RPMI8226 (cell line): ENCODE measurements at places on chromosomes 1 and 21.

GRCh38 chr21:33543505-33544129, 779 bp downstream of the SON start:
- DNase-seq, result no peak

DNA sequence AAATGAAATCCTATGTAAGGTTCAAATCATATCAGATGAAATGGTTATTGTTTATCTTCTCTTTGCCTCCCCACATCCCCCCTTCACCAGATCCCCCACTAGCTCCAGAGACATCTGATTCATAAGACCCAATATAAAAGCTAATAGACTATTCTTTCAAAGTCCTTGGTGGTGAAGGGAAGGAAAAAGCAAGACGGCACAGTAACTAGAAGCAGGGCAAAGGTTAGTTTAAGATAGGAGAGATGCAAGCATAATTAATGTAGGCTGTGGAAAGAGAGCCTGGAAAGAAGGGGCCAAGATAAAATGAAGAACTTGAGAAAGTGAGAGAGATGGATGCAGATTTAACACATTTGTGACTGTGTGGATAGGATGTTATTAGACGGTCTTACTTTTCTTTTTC, 33.8 kb downstream of the BTG3 start:
- DNase-seq, result no peak

DNA sequence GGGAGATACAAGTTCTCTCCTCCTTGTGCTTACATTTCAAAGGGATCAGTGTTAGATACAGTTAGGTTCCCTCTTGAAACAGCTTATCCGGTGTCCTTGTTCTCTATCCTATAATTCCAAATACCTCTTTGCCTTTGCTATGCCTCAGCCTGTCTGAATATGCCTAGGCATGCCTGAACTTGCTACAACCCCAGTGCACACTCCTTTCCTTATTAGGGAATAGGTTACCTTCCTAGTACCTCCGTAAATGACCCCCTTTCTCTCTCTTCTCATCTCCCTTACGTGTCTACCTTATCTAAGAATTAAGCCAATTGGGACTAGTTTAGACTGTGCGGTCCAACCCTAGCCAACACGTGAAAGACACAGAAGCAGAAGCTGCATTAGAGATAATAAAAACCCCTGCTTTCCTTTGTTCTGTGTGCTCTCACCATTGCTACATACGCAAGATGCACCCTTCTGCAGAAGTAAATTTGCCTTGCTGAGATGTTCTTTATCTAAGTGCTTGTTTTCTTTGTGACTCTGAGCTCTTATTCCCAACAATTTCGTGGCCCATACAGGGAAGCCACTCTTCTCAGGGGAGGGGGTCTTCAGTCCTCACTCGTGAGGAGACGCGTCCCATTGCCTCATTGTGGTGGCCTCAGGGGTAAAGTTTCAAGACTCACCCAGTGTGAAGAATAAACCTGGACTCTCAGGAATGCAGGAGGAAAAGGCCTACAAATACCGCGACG, 802.1 kb downstream of the PLA2G4A start:
- DNase-seq, result no peak

DNA sequence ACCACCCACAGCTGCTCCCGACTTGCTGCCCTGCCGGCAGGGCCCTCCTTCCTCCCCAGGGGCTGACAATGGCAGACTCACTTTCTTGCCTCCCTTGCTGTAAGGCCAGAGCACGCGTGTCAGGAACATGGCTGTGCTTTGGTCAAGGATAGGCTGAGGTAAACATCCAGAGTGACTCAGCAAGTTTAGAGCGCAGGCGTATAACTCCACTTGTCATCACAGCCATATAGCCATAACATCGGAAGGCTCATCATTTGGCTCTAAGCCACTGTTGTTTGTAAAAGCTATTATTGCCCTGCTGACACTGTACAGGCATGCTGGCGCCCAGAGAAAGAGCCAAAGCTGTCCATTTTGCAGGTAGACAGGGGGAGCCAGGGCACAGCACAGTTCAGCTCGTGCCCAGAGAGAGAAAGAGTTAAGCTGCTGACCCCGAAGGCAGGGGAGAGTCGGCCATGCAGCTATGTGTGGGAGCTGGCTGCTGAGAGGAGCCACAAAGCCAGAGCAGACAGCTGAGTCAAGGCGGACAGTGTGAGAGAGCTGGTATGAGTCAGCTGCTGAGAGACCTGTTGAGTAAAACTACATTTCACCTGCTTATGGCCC, 60.6 kb downstream of the GNG4 start:
- no peak for DNase-seq

DNA sequence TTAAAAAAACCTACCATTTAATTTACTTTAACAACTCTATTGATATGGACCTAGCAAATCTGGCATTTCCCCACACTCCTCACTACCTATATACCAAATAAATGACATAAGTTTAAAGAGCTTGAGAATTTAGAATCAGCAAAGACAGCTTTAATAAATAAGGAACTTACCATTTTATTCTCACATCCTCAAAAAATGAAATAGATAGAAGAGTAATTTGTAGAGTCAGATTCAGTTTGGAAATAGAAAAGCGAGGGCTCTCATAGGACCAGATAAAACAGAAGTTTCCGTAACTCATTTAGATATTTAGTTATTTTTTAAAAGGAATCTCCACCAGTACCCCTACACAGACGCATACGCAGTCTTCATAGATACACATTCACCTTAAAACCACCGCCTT, 117.9 kb downstream of the RGS2 start:
- no peak for DNase-seq

DNA sequence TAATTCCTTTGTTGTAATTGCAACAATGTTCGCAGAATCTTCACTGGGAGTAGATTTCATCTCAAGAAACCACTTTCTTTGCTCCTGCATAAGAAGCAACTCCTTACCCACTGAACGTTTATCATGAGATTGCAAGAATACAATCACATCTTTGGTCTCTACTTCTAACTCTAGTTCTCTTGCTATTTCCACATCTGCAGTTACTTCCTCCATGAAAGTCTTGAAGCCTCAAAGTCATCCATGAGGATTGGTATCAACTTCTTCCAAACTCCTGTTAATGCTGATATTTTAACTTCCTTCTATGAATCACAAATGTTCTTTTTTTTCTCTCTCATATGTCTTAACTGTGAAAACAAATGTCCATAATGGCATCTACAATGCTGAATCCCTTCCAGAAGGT, 118.6 kb upstream of the RAB4A start:
- DNase-seq, result no peak

GRCh38 chr1:170049176-170049800, 25.2 kb downstream of the KIFAP3 start:
- no peak for DNase-seq

- no peak for DNase-seq
These were observed 25.9 kb upstream of the TOR3A start for GRCh38 chr1:179055937-179056336.

DNA sequence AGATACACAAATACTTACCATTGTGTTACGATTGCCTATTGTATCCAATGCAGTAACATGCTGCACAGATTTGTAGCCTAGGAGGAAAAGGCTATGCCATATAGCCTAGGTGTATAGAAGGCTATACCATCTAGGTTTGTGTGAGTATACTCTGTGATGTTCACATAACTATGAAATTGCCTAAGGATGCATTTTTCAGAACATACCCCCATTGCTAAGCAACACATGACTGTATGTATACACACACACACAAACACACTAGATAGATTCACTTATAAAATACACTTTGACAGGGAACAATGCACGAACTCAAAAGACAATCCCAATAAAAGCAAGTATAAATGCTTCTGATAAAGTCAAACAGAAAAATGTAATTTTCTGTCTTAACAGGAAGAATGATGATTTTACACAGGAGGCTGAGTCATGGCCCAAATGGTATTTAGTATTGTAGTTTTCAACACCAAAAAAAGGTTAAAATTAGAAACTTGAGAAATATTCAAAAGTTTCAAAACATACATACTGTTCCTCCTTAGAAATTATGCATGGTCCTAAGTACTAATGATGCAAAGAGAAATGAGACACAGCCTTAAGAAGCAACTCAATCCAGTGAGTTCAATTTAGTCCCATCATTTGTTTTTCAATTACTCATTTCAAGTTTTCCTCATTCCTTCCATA, 12.2 kb downstream of the FH start:
- DNase-seq, result no peak

- DNase-seq, result no peak
These were observed 67.4 kb upstream of the CNIH3 start for GRCh38 chr1:224548676-224549075.

- DNase-seq, result no peak
These were observed 57.5 kb downstream of the ATP2B4 start for GRCh38 chr1:203684094-203684493.

- no peak for DNase-seq
These were observed 43.9 kb upstream of the C1orf174 start for GRCh38 chr1:3943806-3944577.

GRCh38 chr1:207883104-207883651, 27.7 kb downstream of the CD34 start:
- DNase-seq, result no peak

GRCh38 chr21:42305707-42306147, 9.5 kb downstream of the TFF3 start:
- no peak for DNase-seq

DNA sequence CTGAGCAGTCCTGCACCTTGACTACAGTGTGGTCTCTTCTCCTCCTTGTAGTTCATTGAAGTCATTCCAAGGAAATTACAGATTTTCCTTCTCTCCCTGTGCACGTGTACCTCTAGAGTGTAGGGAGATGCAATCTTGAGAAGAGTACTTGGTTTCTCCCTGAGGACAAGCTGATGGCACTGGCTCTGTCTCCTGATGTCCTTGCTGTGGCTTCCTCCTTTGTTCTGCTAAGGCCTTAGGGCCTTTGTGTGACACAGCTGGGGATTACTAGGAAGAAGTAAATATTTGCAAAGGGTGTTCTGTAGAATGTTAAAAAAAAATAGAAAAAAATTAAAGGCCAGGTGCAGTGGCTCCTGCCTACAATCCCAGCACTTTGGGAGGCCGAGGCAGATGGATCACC, 66.2 kb upstream of the APOBEC4 start:
- DNase-seq, result no peak

GRCh38 chr1:86515597-86515996, 31.3 kb upstream of the CLCA4 start:
- DNase-seq, result peak; percentile 10

GRCh38 chr1:223355699-223356098, 8.3 kb downstream of the SUSD4 start:
- no peak for DNase-seq

GRCh38 chr1:209008586-209008985, 574.9 kb upstream of the CAMK1G start:
- no peak for DNase-seq

GRCh38 chr1:219422811-219423598, 189.9 kb downstream of the ZC3H11B start:
- no peak for DNase-seq

GRCh38 chr1:51612447-51612961, 4.4 kb upstream of the OSBPL9 start:
- DNase-seq, result no peak

- DNase-seq, result no peak
These were observed 9.4 kb downstream of the LHX4 start for GRCh38 chr1:180239145-180240096.

- no peak for DNase-seq
These were observed 25.8 kb downstream of the TP53BP2 start for GRCh38 chr1:223819730-223820514.

DNA sequence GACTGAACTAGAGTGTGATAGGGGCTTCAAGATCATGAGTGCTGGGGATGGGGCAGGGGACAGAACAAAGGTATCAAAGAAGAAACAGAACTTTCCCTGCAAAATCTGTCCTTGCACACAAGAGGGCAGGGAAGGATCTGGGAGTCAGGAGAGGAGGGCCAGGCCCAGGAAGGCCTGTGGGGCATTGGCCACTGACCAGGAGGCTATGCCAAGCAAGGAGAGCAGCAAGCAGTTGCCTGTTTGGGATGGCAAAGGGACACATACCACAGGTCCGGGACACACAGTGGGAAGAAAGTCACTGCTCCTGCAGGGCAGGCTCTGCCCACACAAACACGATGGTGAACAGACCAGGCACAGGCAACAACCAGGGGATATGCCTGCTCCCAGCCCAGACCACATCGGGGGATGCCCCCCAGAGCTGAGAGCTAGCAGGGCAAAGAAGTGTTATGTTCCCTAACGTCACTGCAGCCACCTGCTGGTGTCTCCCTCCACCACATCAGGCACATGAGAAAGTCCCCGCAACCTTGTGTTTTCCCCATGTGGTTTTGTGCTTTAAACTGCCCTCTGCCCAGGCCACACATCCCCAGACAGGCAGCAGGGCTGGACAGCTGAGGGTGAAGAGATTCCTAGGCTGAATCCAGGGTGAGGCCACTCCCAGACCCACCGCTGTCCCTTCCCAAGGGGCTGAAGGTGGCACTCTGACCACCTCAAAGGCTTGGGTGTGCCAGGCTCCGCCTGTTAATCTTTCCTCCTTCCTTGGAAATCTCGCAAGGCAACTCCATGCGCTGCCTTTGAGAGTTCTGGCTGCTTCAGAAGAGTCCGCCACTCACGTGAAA, 53.6 kb downstream of the KIF21B start:
- no peak for DNase-seq

- peak; percentile 57 for DNase-seq
These were observed 142.6 kb downstream of the DENND1B start for GRCh38 chr1:197632651-197633050.

DNA sequence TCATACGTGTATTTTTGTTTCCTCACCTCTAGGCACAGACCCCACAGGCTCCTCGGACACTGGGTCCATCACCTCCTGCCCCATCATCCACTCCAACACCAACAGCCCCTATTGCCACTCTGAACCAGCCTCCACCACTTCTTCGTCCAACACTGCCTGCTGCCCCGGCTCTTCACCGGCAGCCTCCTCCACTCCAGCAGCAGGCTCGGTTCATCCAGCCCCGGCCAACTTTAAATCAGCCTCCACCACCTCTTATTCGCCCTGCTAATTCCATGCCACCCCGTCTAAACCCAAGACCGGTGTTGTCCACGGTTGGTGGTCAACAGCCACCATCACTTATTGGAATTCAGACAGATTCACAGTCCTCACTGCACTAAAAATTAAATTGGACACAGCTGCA, 13.2 kb upstream of the TRAF5 start:
- DNase-seq, result no peak

DNA sequence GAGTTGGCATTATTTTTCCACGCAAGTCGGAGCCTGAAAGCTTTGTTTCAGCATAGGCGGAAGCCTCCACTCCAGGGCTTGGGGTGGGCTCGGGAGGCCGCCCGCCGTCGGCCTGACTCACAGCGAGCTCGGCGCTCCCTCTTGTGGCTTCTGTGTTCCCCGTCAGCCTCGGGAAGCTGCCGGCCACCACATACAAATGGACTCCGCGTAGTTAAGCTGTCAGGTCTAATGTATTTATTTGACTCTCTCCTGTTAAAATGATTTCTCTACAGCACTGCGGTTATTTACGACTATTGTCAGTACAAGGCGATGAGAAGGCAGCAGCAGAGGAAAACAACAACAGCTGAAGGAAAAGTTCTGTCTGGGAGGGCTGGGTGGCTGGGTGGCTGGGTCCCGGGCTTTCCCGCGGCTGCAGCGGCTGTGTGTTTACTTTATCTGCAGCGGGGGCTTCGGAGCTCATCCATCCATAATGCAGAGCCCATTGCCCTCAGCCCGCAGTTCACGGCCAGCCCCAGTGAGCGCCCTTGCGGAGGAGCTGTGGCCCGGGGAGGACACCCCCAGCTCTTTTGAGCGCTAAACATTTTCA, 375.7 kb upstream of the CAMK1G start:
- peak; percentile 72 for DNase-seq

- DNase-seq, result no peak
These were observed 39.7 kb downstream of the DDX20 start for GRCh38 chr1:111795401-111795800.

GRCh38 chr21:14581902-14582457, 35.9 kb upstream of the SAMSN1 start:
- no peak for DNase-seq
